Hematopoietic multipotent progenitor cell treated with erythropoietin and hydrocortisone succinate and interleukin-3 and kit ligand, for 4 days (in vitro differentiated cells): ENCODE measurements at places on chromosomes 4 and X.

DNA sequence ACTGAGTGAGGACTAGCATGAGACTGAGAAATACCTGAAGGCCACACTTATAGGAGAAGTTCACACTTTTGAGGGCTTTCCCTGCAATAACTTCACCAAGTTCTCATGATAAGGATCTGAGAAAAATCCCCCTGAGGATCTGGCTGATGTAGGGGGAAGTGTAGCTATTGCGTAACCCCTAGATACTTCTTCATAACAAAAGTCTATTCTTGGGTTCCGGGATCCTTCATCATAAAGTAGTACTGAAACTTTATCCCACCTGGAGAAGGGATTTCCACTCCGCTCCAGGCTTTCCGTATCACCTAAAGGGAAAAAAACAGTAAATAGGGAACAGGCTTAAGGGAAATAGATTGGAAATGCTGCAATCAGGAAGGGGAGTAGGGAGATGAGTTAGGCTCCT is 13.3 kb downstream of the USP27X start:
- peak; percentile 24 for DNase-seq

- DNase-seq: no peak
These were observed 113.4 kb downstream of the PACRGL start for GRCh38 chr4:20813700-20814099.

- no peak for DNase-seq
These were observed 31.9 kb upstream of the SORCS2 start for GRCh38 chr4:7160439-7160838.

- DNase-seq: no peak
These were observed 409.6 kb downstream of the IL15 start for GRCh38 chr4:142045996-142046395.

DNA sequence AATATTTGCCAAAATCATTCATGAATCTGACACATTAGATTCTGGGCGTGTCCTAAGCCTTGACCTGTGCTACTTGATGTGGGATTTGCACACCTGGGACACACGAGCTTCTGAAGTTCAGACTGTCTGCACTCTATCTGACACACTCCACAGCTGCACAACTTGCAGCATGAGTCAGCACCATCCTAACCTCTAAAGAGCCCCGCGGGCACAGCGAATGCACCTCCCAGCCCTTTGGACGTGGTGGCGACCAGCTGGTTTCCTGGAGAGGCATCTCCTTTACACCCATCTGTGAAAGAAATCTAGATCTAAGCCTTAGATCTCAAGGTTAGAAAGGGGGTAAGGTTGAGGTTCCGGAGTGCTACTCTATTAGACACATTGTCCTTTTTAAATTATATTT is 69.2 kb downstream of the SORBS2 start:
- peak; percentile 38 for DNase-seq

GRCh38 chrX:130990723-130991122 is 67.4 kb upstream of the ARHGAP36 start:
- DNase-seq: no peak

DNA sequence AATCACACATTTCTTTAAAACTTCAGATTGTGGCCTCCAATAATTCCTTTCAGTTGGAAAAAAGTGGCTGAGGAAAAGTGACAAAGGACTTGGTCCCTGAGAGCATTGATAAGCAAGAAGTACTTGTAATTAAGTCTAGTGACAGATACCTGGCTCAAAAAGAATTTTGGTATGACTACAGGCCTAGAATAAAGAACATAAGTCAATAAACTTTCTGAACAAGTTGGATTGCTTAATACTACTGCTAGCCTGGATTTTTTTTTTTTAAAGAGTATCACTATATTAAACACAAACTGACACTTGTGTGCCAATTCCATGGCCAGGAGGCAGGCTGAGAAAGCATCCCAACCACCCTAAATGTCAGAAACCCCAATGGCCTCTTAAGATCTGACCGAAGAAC is 49.3 kb upstream of the PDGFC start:
- DNase-seq: no peak
